ENCODE measurements at places on chromosomes 3 and 15.

DNA sequence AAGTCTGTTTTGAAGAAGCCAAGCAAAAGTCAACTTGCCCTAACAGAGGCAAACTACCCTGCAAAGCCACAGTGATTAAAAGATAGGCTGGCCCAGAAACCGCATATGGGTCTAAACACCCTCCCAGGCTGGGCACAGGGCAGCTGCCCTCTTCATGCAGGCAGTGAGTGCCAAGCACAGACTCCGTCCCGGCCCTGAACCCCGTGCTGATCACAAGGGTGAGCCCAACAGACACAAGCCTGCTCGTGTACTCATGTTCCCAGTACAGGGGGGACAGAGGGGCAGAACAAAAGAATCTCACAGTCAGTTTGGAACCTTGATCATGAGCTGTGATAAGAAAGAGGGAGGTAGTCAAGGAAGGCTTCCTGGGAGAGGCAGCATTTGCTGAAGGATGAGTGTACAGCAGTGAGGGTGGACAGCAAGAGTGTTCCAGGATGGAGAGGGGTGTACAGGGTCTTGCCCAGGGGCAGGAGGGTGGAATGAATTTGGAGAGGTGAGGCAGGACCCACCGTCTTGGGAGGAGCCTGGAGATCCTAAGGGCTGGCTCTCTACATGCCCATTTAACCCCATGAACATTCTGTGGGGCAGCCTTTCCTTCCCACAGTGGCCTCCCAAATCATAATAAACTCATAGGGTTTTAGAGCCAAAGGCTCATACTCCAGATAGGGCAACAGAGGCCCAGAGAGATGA, 43.2 kb upstream of the PRR23E start:
- no peak for DNase-seq

- DNase-seq: no peak
Measured at GRCh38 chr3:98877132-98877531, 24.4 kb downstream of the DCBLD2 start.

DNA sequence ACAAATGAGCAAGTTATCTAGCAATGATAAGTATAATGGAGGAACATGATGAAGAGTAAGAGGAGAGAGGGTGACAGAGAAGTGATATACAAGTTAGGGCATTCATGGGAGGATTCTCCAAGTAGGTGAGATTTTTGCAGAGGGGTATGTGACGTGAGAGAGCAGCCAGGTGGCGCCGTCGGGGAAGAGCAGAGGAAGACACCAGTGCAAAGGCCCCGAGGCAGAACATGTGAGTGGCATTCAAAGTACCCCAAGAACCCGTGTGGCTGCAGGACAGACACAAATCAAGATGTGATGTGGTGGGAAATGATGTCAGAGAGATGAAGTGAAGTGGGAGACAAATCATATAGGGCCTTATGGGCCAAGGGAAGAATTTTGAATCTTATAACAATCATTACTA, 81.8 kb upstream of the GRM7 start:
- DNase-seq: no peak

- DNase-seq: no peak
Measured at GRCh38 chr15:69359722-69360121, 54.4 kb upstream of the KIF23 start.

GRCh38 chr3:46711305-46711704, 6.4 kb downstream of the PRSS50 start:
- no peak for DNase-seq
